ENCODE measurements at places on chromosomes 3 and 15. TPM values are rescaled to one million over a fixed set of nuclear protein-coding genes. Genes with fewer than 3 reads are reported as not detected.

DNA sequence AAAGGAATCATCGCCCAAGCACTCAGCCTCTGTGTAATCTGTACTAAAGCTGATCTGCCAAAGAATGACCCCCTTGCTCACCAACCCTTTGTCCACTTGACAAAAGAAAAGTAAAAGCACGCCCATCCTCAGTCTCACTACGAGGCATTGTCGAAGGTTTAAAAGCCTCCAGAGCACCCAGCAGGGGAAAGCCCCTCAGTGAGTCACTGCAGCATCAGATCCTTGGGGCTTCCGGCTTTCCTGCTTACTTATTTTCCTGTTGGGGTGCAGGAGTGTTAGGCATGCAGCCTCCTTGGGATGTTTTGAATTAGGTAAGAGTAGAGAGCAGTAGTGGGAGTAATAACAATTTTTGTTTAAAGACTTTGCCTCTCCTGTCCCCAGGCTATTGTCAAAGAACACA is 216.1 kb downstream of the MTHFS start:
- no peak overlapping the region for H3K27ac ChIP-seq
- no peak for DNase-seq
- peaks cover 3% of the 10 kb centered on the region for H3K4me1 ChIP-seq
- H3K4me3 ChIP-seq, result no peak overlapping the region
- no peaks in the 10 kb centered on the region for H3K36me3 ChIP-seq

- peaks cover 3% of the 10 kb centered on the region for H3K4me1 ChIP-seq
- no peak overlapping the region for H3K4me3 ChIP-seq
- no peaks in the 10 kb centered on the region for H3K27me3 ChIP-seq
- H3K36me3 ChIP-seq, result no peaks in the 10 kb centered on the region
- H3K27ac ChIP-seq, result no peak overlapping the region
- DNase-seq, result no peak
Measured at GRCh38 chr3:22617372-22617771, 585.8 kb upstream of the UBE2E2 start.

DNA sequence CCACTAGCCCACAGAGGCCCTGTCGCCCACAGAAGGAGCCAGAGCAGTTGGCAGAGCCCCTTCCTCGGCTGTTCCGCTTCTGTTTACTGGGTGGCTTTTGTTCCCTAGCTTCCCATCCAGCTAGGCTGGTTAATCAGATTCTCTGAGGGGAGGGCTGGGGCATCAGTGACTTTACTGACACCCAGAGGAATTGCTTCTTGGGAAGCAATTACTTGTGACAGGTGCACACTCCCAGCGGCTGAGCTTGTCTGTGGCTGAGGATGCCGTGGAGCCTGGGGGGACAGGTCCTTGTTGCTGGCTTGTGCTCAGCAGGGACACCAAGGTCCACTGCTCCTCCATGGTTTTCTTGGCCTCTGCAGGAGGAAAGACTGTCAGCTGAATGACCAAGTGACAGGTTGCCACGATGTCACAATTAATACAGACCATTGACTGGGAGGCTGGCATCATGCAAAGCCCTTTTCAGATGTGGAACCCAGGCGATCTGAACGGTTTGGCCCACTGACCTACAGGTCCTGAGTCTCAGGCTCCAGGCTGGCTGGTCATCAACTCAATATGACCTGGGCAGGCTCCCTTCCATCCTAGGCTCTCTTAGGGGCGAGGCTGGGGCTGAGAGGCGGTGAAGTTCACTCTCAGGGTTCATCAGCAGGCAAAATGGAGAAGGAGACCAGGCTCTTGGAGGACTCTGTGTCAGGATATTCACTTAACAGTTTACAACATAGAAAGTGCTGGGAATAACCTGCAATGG is 31.8 kb upstream of the SFMBT1 start:
- H3K27me3 ChIP-seq, result no peaks in the 10 kb centered on the region
- H3K27ac ChIP-seq, result no peak overlapping the region
- no peaks in the 10 kb centered on the region for H3K36me3 ChIP-seq
- DNase-seq, result peak; percentile 10
- no peak overlapping the region for H3K4me3 ChIP-seq

DNA sequence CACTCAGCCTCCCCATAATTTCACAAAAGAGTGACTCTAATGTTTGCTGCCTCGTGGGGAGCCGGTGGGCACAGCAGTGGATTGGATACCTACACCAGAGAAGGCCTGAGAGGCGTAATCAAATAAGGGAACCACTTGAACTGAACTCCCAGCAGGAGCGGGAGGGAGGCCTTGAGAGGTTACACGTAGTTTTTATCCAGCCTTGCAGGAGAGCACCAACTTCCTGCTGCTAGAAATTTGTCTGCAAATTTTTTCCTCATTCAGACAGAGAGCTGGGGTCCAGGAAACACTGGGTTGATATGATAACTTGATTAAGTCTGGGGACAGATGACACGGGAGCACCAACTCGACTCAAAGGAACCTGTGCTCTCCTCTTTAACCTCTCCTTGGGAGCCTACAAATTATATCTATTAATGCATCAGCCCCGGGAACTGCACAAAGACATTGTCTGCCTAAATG is 69.8 kb downstream of the HES1 start:
- H3K27ac ChIP-seq, result no peak overlapping the region
- H3K4me3 ChIP-seq, result no peak overlapping the region
- DNase-seq, result no peak
- H3K4me1 ChIP-seq, result peaks cover 1% of the 10 kb centered on the region

GRCh38 chr3:45067941-45068340 is 41.8 kb downstream of the CLEC3B start:
- no peak overlapping the region for H3K27ac ChIP-seq
- no peaks in the 10 kb centered on the region for H3K27me3 ChIP-seq
- no peaks in the 10 kb centered on the region for H3K4me1 ChIP-seq
- no peak overlapping the region for H3K4me3 ChIP-seq
- no peak for DNase-seq
- no peaks in the 10 kb centered on the region for H3K36me3 ChIP-seq

GRCh38 chr15:60970246-60971170 is 258.6 kb downstream of the RORA start:
- no peaks in the 10 kb centered on the region for H3K36me3 ChIP-seq
- H3K4me3 ChIP-seq, result no peak overlapping the region
- H3K27ac ChIP-seq, result no peak overlapping the region

DNA sequence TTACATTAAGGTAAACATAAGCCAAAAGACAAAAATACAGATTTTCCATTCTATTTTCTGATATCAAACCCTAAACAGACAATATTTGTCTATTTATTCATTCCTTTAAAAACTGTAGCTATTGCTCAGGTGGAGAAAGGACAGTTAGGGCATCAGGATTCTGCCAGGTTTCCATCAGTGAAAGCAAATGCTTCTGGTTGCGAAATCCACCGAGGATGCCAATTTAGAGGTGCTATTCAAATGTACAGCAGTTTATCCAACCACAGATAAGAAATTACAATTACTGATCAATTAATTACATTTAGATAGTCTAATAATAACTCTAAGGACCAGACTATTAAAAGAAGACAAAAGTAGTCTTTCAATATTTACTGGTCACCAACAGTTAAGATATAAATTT is 3.9 kb downstream of the TOMM70 start:
- DNase-seq, result no peak
- H3K27ac ChIP-seq, result no peak overlapping the region
- H3K27me3 ChIP-seq, result no peaks in the 10 kb centered on the region
- peaks cover 9% of the 10 kb centered on the region for H3K4me1 ChIP-seq

- H3K27me3 ChIP-seq, result no peaks in the 10 kb centered on the region
- H3K4me1 ChIP-seq, result no peaks in the 10 kb centered on the region
- no peaks in the 10 kb centered on the region for H3K36me3 ChIP-seq
- no peak overlapping the region for H3K4me3 ChIP-seq
- no peak for DNase-seq
Measured at GRCh38 chr15:38647683-38648082, 83.1 kb upstream of the RASGRP1 start.

DNA sequence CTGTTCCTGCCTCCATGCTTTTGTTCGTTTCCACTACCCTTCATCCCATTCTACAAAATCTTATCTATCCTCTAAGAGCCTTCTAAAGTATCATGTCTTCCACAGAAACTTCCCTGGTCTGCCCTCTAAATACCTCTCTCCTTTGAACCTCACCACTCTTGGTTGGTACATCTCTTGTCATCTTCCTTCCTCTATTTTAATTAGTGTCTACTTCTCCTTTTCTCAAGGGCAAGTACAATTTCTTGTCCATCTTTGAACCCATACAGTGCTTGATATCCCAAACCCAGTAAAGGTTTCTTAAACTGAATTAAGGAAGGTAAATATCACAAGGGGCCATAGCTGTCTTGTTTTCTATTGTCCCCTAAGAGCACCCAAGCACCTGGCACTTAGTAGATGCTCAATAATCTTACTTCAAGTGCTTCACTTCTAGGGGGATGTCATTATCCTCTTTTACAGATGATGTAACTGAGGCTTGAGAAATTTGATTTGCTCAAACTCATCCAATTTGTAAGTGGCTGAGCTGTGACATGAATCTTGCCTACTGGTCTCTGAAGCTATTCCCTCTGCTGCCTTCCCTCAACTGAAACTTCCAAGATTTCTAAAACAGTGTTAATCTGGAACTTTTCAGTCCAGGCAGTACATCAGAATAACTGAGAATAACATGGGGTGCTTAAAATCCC is 2.6 kb upstream of the DAPK2 start:
- no peak overlapping the region for H3K4me3 ChIP-seq
- no peaks in the 10 kb centered on the region for H3K36me3 ChIP-seq
- DNase-seq, result no peak
- H3K27me3 ChIP-seq, result no peaks in the 10 kb centered on the region

GRCh38 chr3:69490235-69490634 is 104.3 kb upstream of the FRMD4B start:
- no peak overlapping the region for H3K27ac ChIP-seq
- DNase-seq, result no peak
- no peaks in the 10 kb centered on the region for H3K27me3 ChIP-seq
- peaks cover 5% of the 10 kb centered on the region for H3K4me1 ChIP-seq

GRCh38 chr15:70245932-70246622 is 148.4 kb upstream of the TLE3 start:
- no peaks in the 10 kb centered on the region for H3K27me3 ChIP-seq
- no peaks in the 10 kb centered on the region for H3K36me3 ChIP-seq
- no peak overlapping the region for H3K4me3 ChIP-seq
- no peak overlapping the region for H3K27ac ChIP-seq
- DNase-seq, result peak; percentile 27

GRCh38 chr3:102714567-102714966 is 279.8 kb downstream of the ZPLD1 start:
- H3K4me1 ChIP-seq, result no peaks in the 10 kb centered on the region
- no peak for DNase-seq
- H3K27me3 ChIP-seq, result no peaks in the 10 kb centered on the region
- H3K27ac ChIP-seq, result no peak overlapping the region
- H3K4me3 ChIP-seq, result no peak overlapping the region

DNA sequence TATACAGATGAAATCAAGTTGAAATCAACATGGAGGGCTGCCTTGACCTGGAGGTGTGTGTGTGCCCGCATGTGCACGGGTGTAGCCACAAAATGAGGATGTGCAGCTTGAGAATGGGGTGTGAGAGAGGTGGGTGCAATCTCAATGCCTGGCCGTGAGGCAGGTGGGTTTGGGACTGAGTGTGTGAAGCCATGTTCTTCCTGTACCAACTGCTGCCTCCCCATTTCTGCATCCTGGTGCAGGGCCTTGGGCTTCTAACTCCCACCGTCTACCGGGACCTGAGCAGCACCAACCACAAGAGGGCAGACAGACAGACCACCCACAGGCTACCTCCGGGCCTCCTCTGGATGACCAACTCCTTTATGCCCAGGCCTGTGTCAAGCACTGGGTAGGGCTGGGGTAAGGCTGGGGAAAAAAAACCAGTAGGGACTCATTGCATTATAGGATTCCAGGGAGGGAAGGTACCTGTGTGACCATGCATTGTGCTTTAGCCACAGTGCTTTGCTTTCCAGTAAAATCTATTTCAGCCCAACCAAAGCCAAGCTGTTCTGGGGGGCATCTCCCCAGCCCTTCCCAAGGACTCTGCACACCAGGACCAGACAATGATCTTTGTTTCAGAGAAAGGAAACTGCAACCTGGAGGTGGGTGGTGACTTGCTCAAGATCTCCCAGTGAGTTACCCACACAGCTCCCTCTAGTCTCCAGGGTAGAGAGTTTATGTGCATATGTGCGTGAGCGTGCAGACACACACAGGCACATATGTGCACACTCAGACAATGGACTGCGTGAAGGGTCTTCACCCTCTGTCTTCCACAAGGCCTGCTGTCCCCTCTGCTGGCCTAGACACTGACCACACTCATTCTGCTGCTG is 162.2 kb upstream of the TLE3 start:
- peaks cover 8% of the 10 kb centered on the region for H3K4me1 ChIP-seq
- H3K36me3 ChIP-seq, result no peaks in the 10 kb centered on the region
- no peak overlapping the region for H3K4me3 ChIP-seq
- DNase-seq, result no peak
- H3K27ac ChIP-seq, result no peak overlapping the region
- no peaks in the 10 kb centered on the region for H3K27me3 ChIP-seq

DNA sequence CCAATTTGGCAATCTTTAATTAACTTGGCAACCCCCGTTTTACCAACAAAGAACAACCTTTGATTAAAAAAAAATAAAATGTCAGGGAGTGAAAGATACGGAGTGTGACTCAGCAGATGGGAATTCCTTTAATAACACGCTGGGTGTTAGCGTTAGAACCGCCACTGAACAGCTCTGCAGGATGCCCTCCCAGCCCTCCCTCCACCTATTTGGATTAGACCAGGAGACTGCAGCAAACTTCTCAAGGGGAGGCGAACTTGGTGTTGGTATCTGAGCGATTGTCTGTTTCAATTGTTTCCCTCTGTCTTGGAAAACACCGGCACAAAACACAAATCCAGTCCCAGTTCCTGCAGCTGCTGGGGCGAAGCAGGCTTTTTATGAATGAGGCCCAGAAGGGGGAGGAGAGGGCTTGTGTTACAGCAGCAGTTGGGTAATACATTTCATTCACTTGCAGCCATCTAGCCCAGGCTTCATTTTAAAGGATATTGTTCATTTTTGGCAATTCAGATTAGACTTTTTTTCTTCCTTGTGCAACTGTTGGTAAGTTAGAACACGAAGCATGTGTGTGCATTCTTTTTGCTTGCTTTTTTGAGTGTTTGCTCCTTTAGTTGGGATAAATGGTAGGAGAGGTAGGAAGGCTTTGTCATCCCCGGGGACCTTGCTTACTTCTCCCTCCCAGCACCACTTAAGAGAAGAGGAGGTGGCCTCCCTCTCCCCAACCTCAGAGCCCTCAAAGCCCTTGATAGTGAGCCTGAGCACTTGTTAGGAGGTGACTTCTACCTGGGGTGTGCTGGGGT is 152.3 kb downstream of the IGF1R start:
- no peak overlapping the region for H3K4me3 ChIP-seq
- peak overlapping the region; percentile 60 for H3K27ac ChIP-seq
- no peaks in the 10 kb centered on the region for H3K36me3 ChIP-seq
- DNase-seq, result peak; percentile 58
- no peaks in the 10 kb centered on the region for H3K27me3 ChIP-seq
- H3K4me1 ChIP-seq, result peaks cover 24% of the 10 kb centered on the region

- H3K27ac ChIP-seq, result no peak overlapping the region
- no peak for DNase-seq
- H3K36me3 ChIP-seq, result no peaks in the 10 kb centered on the region
- no peak overlapping the region for H3K4me3 ChIP-seq
- no peaks in the 10 kb centered on the region for H3K4me1 ChIP-seq
Measured at GRCh38 chr3:127264292-127264691, 23.6 kb downstream of the PRR20G start.

GRCh38 chr3:46995901-46996562 is 16.6 kb downstream of the NBEAL2 start:
- H3K36me3 ChIP-seq, result no peaks in the 10 kb centered on the region
- peak; percentile 31 for DNase-seq
- no peak overlapping the region for H3K27ac ChIP-seq
- no peak overlapping the region for H3K4me3 ChIP-seq
- H3K4me1 ChIP-seq, result no peaks in the 10 kb centered on the region
- no peaks in the 10 kb centered on the region for H3K27me3 ChIP-seq

The MRAS gene
- 148 TPM for total RNA-seq

The SLC22A13 gene
- not detected for total RNA-seq

The MAP2K5 gene
- total RNA-seq, result 4.0 TPM
